GM06990 (cell line): ENCODE measurements at places on chromosomes 16 and 17.

DNA sequence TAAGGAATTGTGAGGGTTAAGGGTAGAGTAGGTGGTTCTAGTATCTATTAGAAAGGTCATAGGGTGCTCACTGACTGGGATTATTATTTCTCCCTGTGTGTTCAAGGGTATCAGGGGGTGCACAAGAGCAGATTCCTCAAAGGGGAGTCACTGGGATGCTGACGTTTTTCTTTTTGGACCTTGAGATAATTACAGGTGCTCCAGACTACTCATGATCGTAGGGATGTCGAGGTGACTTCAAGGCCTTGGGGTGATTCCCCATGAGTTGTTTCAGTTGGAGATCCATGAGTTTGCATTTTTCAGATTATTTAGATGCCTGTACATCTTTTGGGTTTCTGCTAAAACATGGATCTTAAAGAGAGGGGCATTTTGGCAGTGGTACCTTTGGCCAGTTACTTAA is 41.4 kb upstream of the TEKT1 start:
- no peak for DNase-seq

GRCh38 chr16:68357923-68358322 is 47.1 kb downstream of the PRMT7 start:
- no peak for DNase-seq

DNA sequence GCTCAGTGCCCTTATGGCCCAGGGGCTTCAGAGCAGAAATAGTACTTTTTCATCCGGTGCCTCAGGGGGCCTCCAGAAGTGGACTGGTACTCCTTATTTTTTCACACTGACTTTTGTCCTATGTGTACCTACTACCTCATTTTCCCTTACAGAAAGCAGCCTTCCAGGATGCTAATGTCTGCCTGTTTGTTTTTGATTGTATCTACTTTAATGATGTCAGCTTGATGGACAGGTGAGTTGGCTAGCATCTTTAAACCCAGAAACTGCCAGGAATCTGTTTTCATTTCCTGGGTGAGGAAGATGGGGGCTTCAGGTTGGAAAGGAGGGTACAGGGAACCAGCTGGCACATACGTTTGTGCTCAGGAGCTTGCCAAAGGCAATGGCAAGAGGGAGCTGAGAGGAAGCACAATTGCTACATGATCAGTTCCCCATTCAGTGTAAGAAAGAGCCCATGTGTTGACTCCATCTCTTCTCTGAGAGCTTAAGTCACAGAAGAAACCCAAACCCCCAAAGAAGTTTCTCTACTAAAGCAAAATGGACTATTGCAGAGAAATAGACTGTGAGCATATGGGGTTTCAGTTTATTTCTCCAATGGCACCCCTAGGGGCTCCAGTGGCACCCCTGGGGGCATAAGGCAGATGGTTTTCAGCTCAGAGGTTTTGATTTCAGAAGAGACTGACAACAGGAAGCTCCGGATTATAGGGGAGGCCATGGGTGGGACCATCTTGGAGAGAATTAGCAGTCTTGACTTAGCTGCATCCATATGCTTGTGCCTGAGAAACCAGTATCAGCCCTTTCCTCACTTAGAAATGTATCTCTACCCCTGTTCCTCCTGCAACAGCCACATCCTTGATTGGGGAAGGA is 16.3 kb downstream of the LIG3 start:
- DNase-seq, result no peak

DNA sequence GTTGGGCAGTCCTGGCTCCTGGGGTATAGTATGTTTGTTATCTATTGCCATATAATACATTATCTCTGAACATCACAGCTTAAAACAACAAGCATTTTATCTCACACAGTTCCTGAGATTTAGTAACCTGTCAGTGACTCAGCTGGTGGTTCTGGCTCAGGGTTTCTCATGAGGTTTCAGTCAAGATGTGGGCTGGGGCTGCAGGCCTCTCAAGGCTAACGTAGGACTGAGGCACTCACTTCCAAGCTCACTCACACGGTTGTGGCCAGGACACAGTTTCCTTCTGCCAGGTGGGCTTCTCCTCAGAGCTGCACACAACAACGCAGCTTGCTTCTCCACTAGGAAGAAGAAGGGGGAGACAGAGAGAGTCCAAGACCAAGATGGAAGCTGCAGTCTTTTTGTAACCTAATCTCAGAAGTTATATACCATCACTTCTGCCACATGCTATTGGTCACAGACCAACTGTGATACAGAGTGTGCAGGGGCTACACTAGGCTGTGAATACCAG is 10.3 kb upstream of the MED13 start:
- no peak for DNase-seq

GRCh38 chr17:33531311-33531710 is 238.2 kb upstream of the ASIC2 start:
- DNase-seq, result no peak
